ENCODE measurements at places on chromosomes 7 and 10. TPM values are rescaled to one million over a fixed set of nuclear protein-coding genes. Genes with fewer than 3 reads are reported as not detected.

- no peak for DNase-seq
These were observed 35.5 kb downstream of the ENTPD1 start for GRCh38 chr10:95791425-95791979.

The ZNF804B gene
- not detected for total RNA-seq

The STARD3NL gene
- 37.1 TPM for total RNA-seq

The FBXO24 gene
- not detected for total RNA-seq

The NPY4R2 gene
- 0.29 TPM for total RNA-seq

GRCh38 chr7:81299711-81300110 is 380.9 kb upstream of the SEMA3C start:
- no peak for DNase-seq

GRCh38 chr10:93815304-93816096 is 57.8 kb downstream of the LGI1 start:
- no peak for DNase-seq

DNA sequence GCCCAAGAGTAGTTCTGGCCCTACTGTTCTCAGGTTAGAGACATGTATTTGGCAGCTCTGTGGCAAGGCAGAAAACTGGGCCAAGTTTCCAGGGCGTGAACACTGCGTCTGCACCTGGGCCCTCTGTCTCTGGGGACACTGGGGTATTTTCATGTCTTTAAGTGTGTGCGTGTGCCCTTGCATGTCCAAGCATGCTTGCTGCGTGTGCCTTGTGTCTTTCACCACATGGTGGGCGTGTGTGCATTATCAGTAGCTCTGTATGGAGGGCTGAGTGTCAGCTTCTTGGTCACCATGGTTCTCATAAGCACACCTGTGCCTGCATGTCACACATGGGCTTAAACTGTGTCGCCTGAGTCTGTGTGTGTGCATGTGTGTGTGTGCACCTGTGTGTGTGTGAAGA is 69.3 kb downstream of the HIPK2 start:
- no peak for DNase-seq

DNA sequence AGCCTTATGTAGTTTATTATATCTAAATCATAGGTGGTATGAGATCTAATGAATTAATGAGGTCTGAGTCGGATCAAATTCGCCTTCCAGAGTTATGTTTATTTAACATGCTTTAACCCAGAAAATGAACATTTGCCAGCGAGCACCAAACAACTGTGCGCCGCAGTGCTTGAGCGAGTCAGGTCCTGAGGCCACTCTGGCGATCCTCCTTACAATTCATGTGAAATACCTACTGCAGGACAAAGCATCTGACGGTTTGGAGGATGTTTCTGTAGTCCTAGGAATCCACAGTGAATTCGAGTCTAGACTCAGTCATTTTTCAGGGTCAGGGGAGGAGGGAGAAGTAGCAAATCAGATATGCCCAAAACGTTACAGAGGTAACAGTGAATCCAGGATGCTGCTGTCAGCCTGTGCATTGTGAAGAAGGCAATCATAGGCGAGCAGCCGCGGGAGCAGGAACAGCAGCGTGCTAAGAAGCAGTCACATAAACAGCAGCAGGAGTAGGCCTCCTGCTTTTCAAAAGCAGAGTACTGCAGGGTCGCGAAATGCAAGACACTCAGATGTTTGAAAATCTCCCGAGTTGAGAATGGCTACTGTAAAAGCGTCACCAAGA is 120.2 kb downstream of the CACNB2 start:
- no peak for DNase-seq
